Cortex of kidney (tissue), 1 donor: ENCODE measurements at places on chromosomes 1 and 21.

DNA sequence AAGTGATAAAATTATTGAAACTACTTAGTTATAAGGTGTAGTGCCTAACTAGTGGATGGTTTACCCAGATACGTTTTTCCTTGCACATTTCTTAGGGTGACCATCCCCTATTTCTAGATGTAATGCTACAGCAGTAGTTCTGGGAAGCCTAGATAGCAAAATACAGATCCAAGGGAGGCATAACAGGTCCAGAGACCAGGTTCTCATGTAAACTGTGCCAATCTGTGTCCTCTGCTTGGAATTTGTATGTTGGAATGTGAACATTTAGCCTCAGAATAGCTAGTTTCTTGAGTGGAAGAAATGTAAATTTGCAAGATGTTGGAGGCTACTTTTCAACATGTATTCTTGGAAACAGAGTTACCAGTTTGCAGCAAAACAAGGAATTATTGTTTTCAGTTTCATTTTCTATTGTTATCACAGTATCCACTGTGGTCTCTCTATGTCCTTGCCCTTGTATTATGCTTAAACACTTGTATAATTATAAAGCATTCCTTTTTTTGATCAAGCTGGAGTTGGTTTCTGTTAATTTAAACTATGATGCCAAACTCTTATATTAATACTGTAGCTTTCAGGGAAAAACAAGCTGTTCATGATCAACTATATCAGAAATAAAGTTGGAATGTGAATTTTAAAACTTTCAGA is 102.0 kb upstream of the BRINP3 start:
- DNase-seq = no peak

- DNase-seq = no peak
Measured at GRCh38 chr1:173042806-173043205, 7.9 kb downstream of the TNFSF18 start.

DNA sequence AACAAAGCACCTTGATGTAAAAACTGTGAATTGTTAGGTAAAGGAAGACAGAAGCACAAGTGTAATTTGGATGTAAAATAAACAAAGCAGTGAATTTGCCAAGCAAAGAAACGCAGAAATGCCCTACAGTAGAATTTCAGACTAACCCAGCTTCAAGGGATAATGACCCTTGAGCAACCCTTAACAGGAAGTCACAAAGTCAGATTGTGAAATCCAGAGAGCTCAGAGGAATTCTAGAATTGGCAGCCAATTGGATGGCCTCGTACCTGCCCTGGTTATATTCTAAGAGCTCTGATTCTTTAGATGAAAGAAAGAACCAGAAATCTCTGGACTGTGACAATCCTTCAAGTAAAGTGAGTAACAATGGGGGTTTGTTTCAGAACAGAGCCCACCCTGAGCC is 152.7 kb upstream of the CHRM3 start:
- no peak for DNase-seq

- no peak for DNase-seq
Measured at GRCh38 chr1:165896277-165896676, 68.9 kb downstream of the UCK2 start.

GRCh38 chr1:179510038-179510437 is 65.7 kb downstream of the NPHS2 start:
- DNase-seq = no peak

GRCh38 chr1:228306275-228307217 is 98.7 kb downstream of the OBSCN start:
- no peak for DNase-seq

DNA sequence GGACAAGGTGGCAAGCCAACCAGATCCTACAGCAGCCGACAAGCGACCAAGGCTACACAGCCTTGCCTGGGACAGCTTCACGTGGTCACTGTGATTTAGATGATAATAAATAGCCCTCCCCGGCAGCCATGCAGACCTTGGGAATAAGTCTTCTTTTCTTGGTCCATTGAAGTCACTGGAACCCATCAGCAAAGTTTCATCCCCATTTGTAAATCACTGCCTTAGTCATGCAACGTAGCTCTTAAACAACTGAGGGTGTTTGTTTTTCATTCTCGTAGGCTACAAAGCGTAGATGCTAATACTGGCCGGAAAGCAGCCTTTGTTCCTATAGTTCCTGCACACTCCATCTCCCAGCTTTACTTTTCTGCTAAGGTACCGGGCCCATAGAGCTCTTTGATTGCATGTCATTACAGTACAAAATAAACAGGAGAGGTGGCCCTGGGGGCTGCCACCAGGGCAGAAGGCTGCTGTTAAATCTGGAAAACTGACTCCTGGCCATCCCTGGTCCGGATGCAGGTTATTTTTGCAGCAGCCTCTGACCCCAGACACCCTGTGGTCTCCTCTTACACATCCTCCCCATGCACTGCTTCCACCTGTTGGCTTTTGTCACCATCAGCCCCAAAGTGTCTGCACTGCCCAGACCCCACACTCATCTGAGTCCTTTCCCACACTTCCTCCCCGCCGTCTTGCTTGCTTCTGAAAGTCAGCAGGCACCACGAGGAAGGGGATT is 105.5 kb downstream of the TOMM20 start:
- no peak for DNase-seq

DNA sequence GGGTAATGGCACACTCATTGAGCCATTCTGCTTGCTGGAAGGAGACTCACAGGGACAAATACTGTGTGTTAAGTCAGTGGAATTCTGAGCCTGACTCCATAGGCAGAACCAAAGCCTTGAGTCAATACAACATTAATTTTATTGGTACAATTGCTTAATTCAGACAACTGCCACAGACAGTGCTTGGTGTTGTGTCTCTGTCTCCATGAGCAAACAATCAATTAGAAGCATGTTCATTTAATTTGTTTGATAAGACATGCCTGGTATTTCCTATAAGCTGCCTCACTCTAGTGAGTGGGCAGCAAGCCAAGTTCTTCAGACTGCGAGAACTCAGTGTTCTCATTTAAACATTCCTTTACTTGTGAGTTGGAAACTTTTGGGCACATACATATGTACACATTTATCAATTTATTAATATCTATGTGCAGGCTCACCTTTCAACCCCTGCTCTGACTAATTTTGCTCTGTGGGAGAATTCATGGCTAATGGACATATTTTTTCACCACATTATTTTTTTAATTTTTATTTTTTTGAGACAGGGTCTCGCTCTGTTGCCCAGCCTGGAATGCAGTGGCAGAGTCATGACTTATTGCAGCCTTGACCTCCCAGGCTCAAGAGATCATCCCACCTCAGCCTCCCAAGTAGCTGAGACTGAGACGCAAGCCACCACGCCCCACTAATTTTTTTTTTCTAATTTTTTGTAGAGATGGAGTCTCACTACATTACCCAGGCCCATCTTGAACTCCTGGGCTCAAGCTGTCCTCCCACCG is 4.5 kb upstream of the SRSF10 start:
- no peak for DNase-seq

- DNase-seq = no peak
Measured at GRCh38 chr1:83776913-83777757, 221.8 kb downstream of the TTLL7 start.

GRCh38 chr21:46001821-46002681 is 20.5 kb downstream of the COL6A1 start:
- no peak for DNase-seq

GRCh38 chr1:27660300-27660835 is 11.6 kb downstream of the IFI6 start:
- DNase-seq = no peak

GRCh38 chr1:233406339-233406960 is 78.9 kb downstream of the MAP3K21 start:
- no peak for DNase-seq

DNA sequence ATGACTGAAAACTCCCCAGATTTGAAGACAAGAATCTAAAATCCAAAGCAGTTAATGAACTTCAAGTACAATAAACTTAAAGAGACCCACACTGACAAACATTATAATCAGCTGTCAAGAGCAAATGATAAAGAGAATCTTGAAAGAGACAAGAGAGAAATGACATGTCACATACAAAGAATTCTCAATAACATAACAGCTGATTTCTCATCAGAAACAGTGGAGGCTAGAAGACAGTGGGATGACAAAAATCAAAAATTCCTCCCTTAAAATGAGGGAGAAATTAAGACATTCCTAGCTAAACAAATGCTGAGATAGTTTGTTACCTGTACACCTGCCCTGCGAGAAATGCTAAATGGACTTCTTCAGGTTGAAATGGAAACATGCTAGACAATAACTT is 36.0 kb upstream of the COA6 start:
- DNase-seq = no peak

DNA sequence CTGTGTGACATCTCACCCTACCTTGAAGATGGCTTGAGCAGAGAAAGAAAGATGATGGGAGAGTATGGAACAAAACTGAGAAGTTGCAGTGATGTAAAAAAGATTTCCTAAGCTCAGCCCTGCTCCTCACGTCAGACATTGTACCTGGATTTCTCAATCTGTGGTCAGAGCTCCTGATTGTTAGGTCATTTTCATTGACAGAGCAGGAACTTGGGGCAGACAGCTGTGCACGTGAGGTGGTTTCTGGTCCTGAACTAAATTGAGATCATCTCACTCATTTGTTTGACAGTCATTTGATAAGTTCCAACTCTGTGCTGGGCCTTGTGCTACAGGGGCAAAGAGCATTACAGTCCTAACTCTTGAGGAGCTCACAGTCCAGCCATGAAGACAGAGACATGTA is 10.2 kb downstream of the TRAF3IP3 start:
- DNase-seq = no peak

DNA sequence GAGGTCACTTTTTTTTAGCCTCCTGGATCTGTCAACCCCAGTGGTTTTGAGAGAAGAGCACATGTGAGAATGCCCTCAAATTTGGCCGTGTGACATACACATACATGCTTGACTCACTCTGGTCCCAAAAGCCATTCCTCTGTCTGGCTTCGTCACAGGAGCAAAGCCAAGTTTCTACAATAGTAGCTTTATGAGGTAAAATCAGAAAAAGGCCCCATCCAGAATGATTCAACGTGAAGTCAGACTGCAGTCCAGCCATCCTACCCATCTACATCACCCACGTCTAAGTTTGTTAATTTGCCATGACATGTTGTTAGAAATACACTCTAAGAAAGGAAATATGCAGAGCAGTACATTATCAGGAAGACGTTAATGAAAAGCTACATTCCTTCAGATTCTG is 245.2 kb downstream of the SDCCAG8 start:
- no peak for DNase-seq

GRCh38 chr1:10799726-10800125 is 3.3 kb upstream of the CASZ1 start:
- no peak for DNase-seq

GRCh38 chr1:163346326-163346870 is 24.6 kb downstream of the NUF2 start:
- no peak for DNase-seq

- DNase-seq = no peak
Measured at GRCh38 chr1:228647523-228648444, 87.5 kb upstream of the RHOU start.

GRCh38 chr1:183883623-183884022 is 78.7 kb downstream of the RGL1 start:
- no peak for DNase-seq

DNA sequence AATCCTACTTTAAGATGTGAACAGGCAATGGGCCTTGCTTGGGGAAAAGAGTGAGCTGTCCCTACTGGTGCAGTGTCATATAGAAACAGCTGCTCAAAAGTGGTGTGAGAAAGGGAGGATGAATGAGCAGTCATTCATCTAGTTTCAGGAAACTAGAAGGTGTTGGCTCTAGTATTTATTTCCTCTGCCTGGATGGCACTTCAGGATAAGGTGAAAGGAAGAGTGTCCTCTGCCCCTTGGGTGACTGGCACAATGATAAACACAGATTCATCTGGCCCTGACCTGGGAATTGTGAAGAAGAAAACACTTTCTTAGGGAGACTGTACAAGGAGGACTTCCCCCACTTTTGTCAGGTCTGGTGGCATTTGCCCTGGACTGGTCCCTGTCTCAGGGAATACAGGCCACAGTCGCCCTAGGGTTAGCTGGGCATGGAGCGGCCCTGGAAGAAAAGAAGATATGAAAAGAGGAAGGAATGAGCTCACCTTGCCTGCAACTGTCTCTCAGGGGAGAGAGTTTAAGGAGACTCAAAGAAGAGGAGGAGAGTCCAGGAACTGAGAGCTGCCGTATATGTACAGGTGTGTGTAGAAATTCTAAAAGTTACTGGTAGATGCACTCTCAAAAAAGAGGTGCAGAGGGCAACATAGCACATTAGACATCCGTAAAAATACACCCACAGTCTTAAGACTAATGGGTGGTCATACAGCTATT is 13.8 kb upstream of the NMNAT2 start:
- no peak for DNase-seq

- DNase-seq = no peak
Measured at GRCh38 chr1:162822391-162823200, 32.1 kb downstream of the HSD17B7 start.

DNA sequence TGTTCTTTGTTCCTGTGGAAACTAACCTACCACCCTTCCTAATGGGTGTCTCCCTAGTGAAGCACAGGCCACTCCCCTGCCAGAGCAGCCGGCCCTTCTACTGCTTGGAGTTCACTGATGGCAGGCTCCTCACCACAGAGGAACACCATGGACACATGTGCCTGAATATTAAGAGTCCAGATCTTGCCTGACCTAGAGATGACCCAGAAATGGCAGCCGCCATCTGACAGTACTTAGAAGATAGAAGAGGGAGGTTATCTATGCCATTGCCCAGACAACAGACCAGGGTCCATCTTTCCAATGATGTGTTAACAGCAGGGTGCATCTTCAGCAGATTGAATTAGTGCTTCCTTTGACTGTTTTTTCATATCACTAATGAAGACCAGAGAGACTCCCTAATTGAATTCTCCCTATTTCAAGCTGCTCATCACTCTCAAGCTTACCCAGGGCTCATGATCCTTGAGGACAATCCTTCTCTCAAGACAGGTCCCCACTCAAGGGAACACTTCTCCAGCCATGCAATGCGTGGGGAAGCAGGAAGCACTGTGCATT is 59.8 kb downstream of the PLEKHA6 start:
- no peak for DNase-seq

GRCh38 chr1:12477936-12478611 is 139.9 kb downstream of the DHRS3 start:
- no peak for DNase-seq

DNA sequence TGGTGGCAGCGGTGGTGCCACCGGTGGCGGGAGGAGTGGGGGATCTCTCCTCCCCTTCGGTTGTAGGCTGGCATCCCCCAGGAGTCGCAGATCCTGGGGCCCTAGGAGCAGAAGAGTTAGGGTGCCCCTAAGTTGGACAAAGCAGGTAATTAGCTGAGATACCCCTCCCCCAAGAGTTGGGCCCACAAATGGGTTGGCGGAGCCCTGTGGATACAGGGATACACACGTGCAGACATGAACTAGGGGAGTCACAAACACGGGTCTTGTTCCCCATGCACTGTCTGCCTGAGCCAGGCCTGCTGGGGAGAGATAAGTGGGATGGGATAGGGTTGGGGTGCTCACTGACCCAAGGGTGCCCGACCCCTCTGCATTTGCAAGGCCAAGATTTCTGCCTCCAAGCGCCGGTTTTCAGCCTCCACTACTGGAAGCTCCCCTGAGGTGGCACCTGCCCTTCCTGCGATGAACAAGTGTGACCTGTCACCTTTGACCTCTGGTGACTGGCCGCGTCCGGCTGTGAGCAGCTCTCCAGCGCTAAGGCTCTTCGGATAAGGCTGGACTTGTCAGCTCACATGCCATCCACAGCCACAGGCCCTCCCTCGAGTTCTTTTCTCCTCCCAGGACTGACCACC is 1.8 kb downstream of the CCDC17 start:
- DNase-seq = no peak
